H9 (cell line): ENCODE measurements at places on chromosomes 5 and 9.

DNA sequence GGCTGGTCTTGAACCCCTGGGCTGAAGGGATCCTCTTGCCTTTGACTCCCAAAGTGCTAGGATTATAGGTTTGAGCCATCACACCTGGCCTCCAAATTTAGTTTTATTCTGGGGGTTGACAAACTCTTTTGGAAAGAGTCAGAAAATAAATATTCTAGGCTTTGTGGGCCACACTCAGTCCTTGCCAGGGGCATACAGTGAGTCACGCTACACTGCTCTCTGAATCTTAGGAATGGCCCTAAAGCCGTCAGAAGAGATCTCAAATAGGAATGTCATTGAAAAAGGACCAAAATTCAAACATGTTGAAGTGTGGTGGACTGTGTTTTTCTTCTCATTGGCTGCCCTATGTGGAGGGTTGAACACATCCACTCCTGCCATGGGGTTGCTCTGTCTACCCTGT is 127.7 kb upstream of the BASP1 start:
- no peak for DNase-seq
- H3K27ac ChIP-seq = no peak overlapping the region
- no peaks in the 10 kb centered on the region for H3K27me3 ChIP-seq
- no peaks in the 10 kb centered on the region for H3K36me3 ChIP-seq
- H3K4me3 ChIP-seq = no peak overlapping the region
- no peaks in the 10 kb centered on the region for H3K4me1 ChIP-seq

DNA sequence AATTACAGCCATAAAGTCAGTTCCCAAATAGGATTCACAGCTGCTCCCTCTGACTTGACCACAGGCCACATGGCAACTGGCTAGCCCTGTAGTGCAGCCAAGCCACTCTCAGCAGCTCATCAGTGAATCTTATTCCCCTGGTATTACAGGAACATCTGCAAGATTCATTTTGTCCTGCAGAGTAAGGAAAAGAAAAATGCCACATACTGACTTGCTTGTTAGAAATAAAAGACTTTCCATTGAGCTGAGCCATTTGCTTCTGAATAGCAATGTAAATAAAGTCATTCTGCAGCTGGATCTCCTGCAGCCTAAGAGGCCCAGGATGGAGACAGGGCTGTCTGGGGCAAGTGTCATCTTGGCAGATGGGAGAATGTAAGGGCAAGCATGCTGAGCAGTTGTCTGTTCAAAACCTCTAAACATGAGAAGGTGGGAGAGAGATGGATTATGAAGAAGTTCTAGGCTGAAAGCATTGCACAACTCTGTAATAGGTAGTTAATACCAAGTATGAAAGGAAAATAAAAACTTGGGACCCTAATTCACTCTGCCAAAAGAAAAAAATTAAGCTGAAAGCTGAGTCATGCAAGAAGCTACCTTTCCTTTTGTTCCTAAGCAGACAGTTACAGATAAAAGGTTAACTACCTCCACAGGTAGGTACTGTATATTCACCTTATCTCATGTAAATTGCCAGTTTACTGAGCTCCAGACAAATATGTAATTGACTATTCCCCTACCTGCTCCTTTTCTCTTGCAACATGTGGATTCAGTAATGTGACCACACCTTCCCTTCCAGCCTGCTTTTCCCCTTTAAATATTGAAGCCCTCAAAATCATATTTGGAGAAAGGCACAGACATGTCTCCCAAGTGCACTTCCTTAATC is 244.4 kb upstream of the RAI14 start:
- peak; percentile 79 for DNase-seq
- H3K27me3 ChIP-seq = no peaks in the 10 kb centered on the region
- peak overlapping the region; percentile 3; the same call in 1 of the 2 replicates for H3K4me3 ChIP-seq
- H3K27ac ChIP-seq = peak overlapping the region; percentile 96

DNA sequence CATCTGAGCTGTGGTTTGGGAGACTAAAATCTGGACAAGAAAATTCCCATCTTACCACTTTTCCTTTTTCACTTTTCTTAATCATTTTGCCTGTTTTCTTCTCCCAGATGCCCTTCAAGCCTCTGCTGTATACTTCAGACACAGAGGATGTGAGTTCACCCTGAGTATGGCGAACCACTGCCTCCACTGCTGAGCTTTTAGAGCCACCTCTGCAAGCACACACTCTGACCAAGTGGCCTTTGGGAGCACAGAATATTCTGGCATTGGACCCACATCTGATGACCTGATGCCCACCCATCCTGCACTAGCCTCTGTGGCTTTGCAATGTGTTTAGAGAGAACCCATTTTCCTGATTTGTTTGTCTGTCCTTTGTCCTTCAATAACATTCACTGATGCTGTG is 32.5 kb downstream of the TERT start:
- H3K4me3 ChIP-seq = no peak overlapping the region; the same call in 2 of the 3 replicates
- H3K36me3 ChIP-seq = peaks cover 9% of the 10 kb centered on the region; the same call in 2 of the 3 replicates
- no peak for DNase-seq
- H3K27me3 ChIP-seq = no peaks in the 10 kb centered on the region
- H3K4me1 ChIP-seq = no peaks in the 10 kb centered on the region

- peak; percentile 78 for DNase-seq
- H3K36me3 ChIP-seq = no peaks in the 10 kb centered on the region; the same call in 2 of the 3 replicates
- no peak overlapping the region for H3K4me3 ChIP-seq
These were observed 250.3 kb downstream of the DMAC1 start for GRCh38 chr9:7549249-7549648.
